ENCODE measurements at places on chromosomes 2 and 18. TPM values are rescaled to one million over a fixed set of nuclear protein-coding genes. Genes with fewer than 3 reads are reported as not detected.

The AGXT gene
- total RNA-seq: not detected

The SERPINB12 gene
- total RNA-seq: 0.56 TPM

The SERPINB5 gene
- 1.7 TPM for total RNA-seq

The MATN3 gene
- total RNA-seq: 2.1 TPM

The RNF125 gene
- 2.0 TPM for total RNA-seq

The C2orf92 gene
- total RNA-seq: 35.7 TPM

GRCh38 chr2:148643421-148643820 lies 1.1 kb upstream of the EPC2 start:
- H3K4me1 ChIP-seq: peaks cover 13% of the 10 kb centered on the region
- H3K27ac ChIP-seq: no peak overlapping the region
- H3K36me3 ChIP-seq: no peaks in the 10 kb centered on the region

DNA sequence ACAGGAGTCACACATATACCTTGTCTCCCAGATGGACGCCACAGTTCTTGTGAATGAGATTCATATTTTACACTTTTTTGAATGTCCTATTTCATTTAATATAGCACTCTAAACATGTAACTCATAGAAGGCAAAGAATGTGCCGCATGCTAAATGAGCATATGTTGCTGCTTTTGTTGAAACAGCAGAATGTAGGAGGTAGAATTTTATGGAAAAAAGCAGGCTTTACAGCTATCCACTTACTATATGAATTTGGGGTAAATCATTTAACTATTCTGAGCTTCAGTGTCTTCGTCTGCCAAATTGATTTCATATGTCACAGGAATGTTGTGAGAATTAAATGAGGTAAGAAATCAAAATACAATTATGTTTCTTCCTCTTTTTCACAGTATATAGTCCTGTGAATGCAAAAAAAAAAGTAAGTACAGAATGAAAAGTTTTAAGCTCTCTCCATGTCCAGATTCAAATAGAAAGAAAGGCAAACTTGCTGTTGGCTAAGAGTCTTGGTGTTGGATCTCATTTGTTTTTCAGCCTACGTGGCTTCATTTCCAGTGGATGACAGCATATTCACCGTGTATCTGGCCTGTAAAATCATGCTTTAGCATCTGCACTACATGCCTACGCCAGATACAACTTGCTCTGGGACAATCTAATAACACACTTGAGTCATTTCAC lies 154.7 kb upstream of the CNTNAP5 start:
- H3K36me3 ChIP-seq: no peaks in the 10 kb centered on the region
- no peaks in the 10 kb centered on the region for H3K4me1 ChIP-seq
- DNase-seq: no peak

GRCh38 chr2:220583725-220584124 lies 956.3 kb downstream of the SLC4A3 start:
- H3K27me3 ChIP-seq: no peaks in the 10 kb centered on the region
- H3K36me3 ChIP-seq: no peaks in the 10 kb centered on the region
- no peaks in the 10 kb centered on the region for H3K4me1 ChIP-seq
- no peak overlapping the region for H3K27ac ChIP-seq
- H3K4me3 ChIP-seq: no peak overlapping the region

DNA sequence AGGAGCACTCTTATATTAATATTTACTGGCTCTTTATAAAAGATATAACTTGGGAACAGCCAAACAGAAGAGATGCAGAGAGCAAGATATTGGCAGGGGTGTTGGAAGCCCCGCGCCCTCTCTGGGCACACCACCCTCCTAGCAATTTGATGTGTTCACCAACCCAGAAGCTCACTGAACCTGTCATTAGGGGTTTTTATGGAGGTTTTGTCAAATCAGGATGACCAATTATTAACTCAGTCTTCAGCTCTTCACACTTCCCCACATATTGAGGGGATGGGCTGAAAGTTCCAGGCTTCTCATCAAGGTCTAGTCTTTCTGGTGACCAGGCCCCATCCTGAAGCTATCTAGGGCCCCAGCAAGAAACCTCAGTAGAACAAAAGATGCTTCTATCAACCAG lies 10.9 kb upstream of the INO80D start:
- no peak overlapping the region for H3K4me3 ChIP-seq
- no peaks in the 10 kb centered on the region for H3K27me3 ChIP-seq
- H3K27ac ChIP-seq: no peak overlapping the region
- no peak for DNase-seq
- no peaks in the 10 kb centered on the region for H3K36me3 ChIP-seq
- H3K4me1 ChIP-seq: no peaks in the 10 kb centered on the region

DNA sequence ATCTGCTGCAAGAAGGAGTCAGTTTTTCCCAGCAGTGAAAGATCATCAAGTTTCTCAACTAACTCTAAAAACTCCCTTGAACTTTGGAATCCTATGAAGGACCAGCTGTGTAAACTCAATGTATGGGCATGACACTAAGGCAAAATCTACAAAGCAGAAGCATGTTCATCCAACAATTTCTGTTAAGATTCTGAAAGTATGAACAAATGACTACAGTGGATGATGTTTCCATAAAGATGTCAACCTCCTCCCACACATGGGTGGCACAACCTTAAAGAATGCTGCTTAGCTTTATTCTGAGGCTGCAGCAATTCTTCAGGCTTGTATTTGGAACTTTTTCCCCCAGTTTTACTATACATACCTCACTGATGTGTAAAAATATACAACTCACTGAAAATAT lies 47.2 kb downstream of the WDR33 start:
- no peaks in the 10 kb centered on the region for H3K36me3 ChIP-seq
- no peak overlapping the region for H3K4me3 ChIP-seq
- no peak for DNase-seq

DNA sequence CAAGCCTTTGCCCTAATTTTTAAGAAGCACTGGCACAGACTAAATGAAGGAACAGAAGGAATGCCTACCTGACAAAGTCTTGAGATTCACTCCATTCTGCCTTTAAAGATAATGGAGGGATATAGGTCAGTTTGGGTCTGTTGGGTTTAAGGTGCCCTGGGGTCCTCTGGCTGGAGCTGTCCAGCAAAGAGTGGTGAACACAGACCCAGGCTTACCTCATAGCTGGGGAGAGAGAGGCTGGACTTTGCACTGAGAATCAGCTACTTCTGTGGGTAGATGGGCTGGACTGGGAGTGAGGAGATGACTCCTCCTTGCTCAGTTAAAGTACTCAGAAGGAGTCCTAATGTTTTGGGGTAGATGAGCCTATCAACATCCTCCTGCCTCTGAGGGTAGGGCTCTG lies 64.4 kb upstream of the CXCR4 start:
- H3K27me3 ChIP-seq: no peaks in the 10 kb centered on the region
- no peaks in the 10 kb centered on the region for H3K4me1 ChIP-seq
- no peak overlapping the region for H3K4me3 ChIP-seq
- no peak for DNase-seq

DNA sequence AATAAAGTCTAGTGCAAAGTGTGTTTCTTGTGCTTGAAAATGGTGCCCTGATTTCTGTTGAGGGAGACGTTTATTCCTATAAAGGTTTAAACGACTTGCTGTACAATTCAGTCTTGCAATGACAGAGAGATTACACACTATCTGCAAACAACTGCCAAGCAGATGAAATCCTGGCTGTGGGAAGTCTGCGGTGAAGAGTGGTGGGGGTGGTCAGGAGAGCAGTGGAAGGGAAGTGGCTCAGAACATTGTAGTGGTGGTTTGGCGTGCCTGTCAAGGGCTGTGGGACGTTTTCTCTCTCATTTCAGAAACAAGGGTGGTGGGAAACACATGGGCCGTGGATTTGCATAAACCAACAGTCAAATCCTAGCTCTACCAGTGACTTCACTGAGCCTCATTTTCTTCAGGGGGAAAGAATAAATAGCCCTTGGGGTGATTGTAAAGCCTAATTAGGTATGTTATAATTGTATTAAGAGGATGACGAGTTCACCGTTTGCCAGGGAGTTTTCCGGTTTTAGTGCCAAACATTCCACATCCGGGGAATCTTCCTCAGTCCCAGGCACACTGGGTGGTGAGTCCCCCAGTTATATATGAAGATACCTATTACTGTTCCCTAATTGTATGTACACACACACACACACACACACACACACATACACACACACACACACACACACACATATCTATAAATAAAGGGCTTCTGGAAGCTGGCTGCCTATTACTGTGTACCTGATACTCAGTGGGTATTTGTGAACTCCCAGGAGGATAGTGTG lies 115.0 kb downstream of the SPTBN1 start:
- H3K27me3 ChIP-seq: no peaks in the 10 kb centered on the region
- H3K4me1 ChIP-seq: peaks cover 47% of the 10 kb centered on the region
- no peak overlapping the region for H3K4me3 ChIP-seq
- H3K36me3 ChIP-seq: no peaks in the 10 kb centered on the region

- no peak overlapping the region for H3K4me3 ChIP-seq
- DNase-seq: no peak
- H3K27ac ChIP-seq: no peak overlapping the region
- H3K4me1 ChIP-seq: no peaks in the 10 kb centered on the region
Measured at GRCh38 chr2:23721454-23721826, 205.5 kb downstream of the ATAD2B start.

DNA sequence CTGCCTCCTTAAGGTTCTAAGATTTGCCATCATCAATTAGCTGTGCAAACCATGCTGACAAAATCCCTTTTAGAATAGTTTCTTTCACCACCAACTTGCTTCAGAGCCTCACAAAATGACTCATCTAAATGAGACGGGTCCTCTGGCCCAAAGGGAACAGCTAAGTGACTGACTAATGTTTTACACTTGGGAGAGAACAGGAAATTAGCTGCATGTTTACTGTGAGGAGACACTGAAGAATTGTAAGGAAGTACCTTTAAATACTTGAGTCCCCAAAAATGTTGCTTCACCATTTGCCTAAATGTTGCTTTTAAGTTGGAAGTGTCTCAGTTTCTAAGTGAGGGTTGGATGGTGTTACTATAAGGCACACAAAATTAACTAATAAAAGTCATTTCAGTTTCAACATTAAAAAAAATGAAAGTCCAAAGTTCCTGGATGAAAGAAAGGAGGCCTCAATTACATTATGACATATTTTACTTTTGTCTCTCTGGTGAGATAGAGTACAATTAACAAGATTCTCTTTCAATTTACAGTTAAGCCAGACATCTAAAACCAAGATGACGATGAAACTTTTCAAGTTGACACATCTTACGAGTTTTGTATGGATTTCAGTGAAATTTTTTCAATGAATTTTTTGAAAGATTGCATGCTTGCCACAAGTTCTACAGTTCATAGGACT lies 229.1 kb upstream of the FN1 start:
- no peak overlapping the region for H3K27ac ChIP-seq
- no peaks in the 10 kb centered on the region for H3K27me3 ChIP-seq
- no peak overlapping the region for H3K4me3 ChIP-seq
- no peaks in the 10 kb centered on the region for H3K4me1 ChIP-seq
- no peaks in the 10 kb centered on the region for H3K36me3 ChIP-seq

GRCh38 chr2:183034806-183035205 lies 3.5 kb downstream of the NCKAP1 start:
- H3K36me3 ChIP-seq: no peaks in the 10 kb centered on the region
- DNase-seq: no peak
- H3K27ac ChIP-seq: peak overlapping the region; percentile 6
- no peak overlapping the region for H3K4me3 ChIP-seq

DNA sequence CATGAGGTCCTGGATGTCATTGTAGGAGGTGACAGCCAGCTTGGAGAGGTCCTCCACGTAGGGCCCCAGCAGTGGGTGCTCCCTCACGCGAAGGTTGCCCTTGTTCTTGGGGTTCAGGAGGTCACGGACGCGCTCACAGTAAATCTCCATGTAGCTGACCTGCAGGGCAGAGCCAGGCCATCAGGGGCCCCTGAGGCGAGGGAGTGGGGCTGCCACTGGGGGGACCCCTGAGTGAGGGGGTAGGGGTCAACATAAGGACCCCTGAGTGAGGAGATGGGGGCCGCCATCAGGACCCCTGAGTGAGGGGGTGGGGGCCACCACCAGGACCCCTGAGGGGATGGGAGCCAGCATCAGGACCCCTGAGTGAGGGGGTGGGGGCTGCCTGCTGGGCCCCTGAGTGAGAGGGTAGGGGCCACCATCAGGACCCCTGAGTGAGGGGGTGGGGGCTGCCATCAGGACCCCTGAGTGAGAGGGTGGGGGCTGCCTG lies 33.6 kb downstream of the KIF1A start:
- H3K4me1 ChIP-seq: no peaks in the 10 kb centered on the region
- no peak for DNase-seq
- no peaks in the 10 kb centered on the region for H3K36me3 ChIP-seq

DNA sequence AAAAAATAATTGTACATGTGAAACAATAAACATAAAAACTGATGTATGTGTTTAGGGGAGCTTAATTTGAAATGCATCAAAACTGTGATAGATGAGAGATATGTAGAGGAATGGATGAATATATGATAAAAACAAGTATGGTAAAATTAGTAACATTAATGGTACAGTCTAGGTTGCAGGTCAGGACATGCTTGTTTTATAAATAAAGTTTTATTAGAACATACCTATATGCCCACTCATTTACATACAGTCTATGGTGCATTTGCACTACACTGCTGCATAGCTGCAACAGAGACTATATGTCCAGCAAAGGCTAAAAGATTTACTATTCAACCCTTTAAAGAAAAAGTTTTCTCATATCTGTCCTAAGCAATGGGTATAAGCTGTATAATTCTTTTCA lies 236.6 kb upstream of the CCDC68 start:
- H3K27ac ChIP-seq: no peak overlapping the region
- no peak for DNase-seq
- H3K27me3 ChIP-seq: no peaks in the 10 kb centered on the region
- no peak overlapping the region for H3K4me3 ChIP-seq

GRCh38 chr2:45946023-45946422 lies 294.5 kb downstream of the PRKCE start:
- H3K36me3 ChIP-seq: no peaks in the 10 kb centered on the region
- no peak for DNase-seq
- no peaks in the 10 kb centered on the region for H3K4me1 ChIP-seq
- no peak overlapping the region for H3K4me3 ChIP-seq
- H3K27me3 ChIP-seq: no peaks in the 10 kb centered on the region

- DNase-seq: no peak
- H3K27ac ChIP-seq: no peak overlapping the region
Measured at GRCh38 chr18:24200494-24201290, 61.8 kb downstream of the CABYR start.

- no peak overlapping the region for H3K4me3 ChIP-seq
- H3K4me1 ChIP-seq: no peaks in the 10 kb centered on the region
- no peaks in the 10 kb centered on the region for H3K27me3 ChIP-seq
- DNase-seq: no peak
Measured at GRCh38 chr2:170335351-170335750, 157.4 kb downstream of the MYO3B start.

- peaks cover 7% of the 10 kb centered on the region for H3K4me1 ChIP-seq
- no peak overlapping the region for H3K27ac ChIP-seq
- DNase-seq: no peak
- no peak overlapping the region for H3K4me3 ChIP-seq
- H3K27me3 ChIP-seq: no peaks in the 10 kb centered on the region
Measured at GRCh38 chr2:85237849-85238565, 89.8 kb downstream of the TGOLN2 start.

DNA sequence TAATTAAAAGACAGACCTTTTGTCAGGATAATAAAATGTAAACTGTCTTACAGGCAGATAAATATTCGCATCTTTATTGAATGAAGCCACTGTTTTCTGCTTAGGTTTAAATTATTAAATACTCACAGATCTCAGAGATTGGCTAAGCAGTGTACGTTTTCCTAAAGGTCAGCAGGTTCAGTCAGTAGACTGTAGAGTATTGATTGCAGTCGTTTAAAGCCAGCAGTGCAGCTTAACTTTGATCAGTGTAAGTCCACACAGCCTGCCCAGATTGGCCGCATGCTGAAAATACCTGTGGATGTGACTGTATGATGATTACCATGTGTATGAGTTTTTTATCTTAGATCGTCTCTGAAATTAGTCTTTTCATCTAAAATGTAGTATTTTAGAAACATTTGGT lies 42.3 kb downstream of the ATP9B start:
- no peaks in the 10 kb centered on the region for H3K36me3 ChIP-seq
- H3K4me3 ChIP-seq: no peak overlapping the region
- no peaks in the 10 kb centered on the region for H3K27me3 ChIP-seq
- no peak overlapping the region for H3K27ac ChIP-seq
- no peak for DNase-seq

All from testis (tissue), 5 donors.